ENCODE measurements at places on chromosomes 4 and X. TPM values are rescaled to one million over a fixed set of nuclear protein-coding genes. Genes with fewer than 3 reads are reported as not detected.

GPR50 gene
- total RNA-seq, result not detected

NLRP2B gene
- not detected for total RNA-seq

STATH gene
- not detected for total RNA-seq

TMEM255A gene
- total RNA-seq, result not detected

SOX3 gene
- total RNA-seq, result not detected

KCNE5 gene
- total RNA-seq, result 0.87 TPM

KDR gene
- total RNA-seq, result 183 TPM

CXCL3 gene
- 4.1 TPM for total RNA-seq

CFAP99 gene
- total RNA-seq, result not detected

SPOCK3 gene
- not detected for total RNA-seq

ADAM29 gene
- not detected for total RNA-seq

LSM6 gene
- total RNA-seq, result 34.0 TPM

IRS4 gene
- total RNA-seq, result not detected

TENM3 gene
- 14.7 TPM for total RNA-seq

PRDM8 gene
- total RNA-seq, result 0.53 TPM

FATE1 gene
- total RNA-seq, result not detected

SPP1 gene
- total RNA-seq, result 0.10 TPM

PAGE5 gene
- not detected for total RNA-seq

CXCL1 gene
- 147 TPM for total RNA-seq

EDNRA gene
- not detected for total RNA-seq

NXF2B gene
- total RNA-seq, result not detected

CLDN2 gene
- total RNA-seq, result not detected

HPSE gene
- total RNA-seq, result 7.1 TPM

PAGE1 gene
- total RNA-seq, result not detected

CENPVL1 gene
- total RNA-seq, result not detected

SULT1E1 gene
- 0.34 TPM for total RNA-seq

TEX13D gene
- total RNA-seq, result not detected

CENPC gene
- total RNA-seq, result 8.7 TPM

TCP11X2 gene
- total RNA-seq, result not detected

XG gene
- 0.49 TPM for total RNA-seq

PPP3CA gene
- total RNA-seq, result 18.9 TPM

RHOXF2B gene
- total RNA-seq, result not detected

TMPRSS11A gene
- not detected for total RNA-seq
